ENCODE measurements at places on chromosomes 4 and X.
A peak's percentile ranks its signal among the peaks of the same experiment; 100 is the strongest.

DNA sequence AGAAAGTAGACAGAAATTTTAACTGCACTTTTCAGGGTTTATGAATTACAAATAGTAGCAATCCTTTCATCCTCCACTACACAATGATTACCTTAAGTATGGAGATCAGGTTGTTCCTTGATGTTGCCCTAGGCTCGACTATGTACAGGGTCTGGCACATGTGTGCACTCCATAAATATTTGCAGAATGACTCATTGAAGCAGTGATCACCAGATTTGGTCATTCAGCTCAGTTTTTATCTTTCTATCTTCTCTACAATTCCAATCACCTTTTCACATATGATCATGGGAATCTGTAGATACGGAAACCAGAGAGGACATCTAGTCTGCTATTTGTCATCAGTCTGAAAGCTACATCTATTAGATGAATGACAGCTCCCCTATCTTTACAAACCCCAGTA is 171.7 kb upstream of the HCCS start:
- DNase-seq, result no peak

DNA sequence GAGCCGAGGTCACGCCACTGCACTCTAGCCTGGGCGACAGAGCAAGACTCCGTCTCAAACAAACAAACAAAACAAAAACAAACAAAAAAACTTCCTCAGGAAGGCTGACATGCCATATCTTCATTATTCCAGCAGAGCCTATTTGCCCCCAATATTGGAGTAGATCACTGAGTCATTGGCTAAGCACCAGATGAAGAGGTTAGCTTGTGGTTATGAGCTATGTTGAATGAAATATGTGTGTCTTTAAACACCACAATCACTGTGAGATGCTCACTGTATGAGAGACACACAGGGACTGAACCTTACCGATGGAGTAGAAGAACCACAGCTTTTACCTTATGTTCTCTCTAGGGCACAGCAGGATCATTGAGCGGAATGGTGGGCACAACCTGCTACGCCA is 122.1 kb upstream of the EOLA2 start:
- DNase-seq, result no peak

DNA sequence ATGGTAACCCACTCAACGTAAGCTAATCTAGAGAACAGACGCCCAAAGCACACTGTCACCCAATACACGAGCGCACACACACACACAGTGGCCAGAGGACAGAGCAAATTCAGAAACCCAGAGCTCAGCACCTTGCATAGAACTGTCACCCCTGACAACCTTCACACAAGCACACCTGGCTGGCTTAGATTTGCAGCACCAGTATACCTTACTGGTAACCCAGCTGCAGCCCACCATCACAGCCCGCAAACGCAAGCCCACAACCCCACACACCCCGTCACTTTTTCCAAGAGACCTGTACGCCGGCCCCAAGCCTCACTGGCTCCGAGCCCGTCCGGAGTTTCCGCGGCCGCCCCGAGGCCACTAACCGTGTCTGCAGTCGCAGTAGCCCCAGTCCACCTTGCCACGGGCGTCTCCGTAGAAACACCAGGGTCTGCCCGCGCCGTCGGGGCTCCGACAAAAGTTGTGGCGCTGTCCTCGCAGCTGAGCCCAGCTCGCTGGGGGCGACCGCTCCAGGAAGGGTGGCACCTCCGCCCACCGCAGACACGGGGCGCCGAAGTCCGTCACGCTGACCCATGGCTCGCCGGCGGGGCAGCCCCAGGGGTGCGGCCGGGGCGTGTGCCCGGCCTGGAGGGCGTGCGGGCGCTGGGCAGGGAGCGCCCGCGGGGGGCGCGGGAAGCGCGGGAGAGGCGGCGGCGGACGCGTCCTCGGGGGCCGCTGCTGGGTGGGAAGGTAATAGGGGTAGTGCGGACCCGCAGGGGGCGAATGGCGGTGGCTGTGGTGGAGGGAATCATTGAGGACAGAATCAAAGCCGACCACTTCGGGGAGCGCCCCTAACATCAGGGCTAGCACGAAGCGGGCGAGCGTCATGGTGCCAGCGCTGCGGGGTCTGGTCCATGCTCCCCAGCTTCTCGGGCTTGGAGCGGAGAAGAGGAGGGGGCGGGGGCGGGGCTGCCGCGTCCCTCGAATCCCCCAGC is 664 bp downstream of the PRSS12 start:
- DNase-seq, result no peak

- peak; percentile 49 for DNase-seq
Measured at GRCh38 chrX:1860936-1861594, 246.2 kb downstream of the ASMT start.

- no peak for DNase-seq
Measured at GRCh38 chr4:4430492-4431195, 43.7 kb downstream of the NSG1 start.

- DNase-seq, result no peak
Measured at GRCh38 chrX:143435916-143436315, 81.4 kb downstream of the SPANXN3 start.

DNA sequence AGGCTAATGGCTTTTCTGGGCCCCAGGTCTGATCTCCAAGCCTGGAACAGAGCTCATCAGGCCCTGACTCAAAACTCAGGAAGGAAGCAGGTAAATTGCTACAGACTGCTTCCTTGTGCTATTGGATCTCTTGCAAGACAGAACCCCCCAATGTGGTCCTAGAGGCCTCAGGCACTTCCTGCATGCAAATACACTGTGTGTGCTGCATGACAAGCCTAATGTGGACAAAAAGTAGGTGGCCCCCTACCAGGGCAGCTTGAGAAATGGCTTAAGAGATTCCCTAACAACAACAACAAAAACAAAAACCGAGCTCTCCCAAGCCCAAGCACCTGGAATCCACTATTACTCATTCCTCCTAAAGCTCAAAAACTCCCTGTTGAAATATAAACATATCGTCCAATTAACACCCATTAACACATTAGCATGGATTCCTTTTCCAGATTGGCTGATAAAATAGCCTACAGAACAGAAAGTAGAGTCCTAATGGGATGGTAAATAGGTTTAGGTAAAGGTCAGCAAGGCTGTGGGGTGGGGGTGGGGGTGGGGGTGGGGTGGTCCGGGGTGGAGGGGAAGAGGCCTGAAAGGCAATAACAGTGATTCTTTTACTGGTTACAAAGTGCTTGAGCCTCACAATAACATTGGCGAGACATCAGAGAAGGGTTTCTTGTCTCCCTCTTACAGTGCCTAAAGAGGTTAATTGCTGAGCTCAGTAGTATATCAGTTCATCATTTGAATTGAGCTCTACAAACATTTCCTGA is 24.1 kb upstream of the FGF16 start:
- no peak for DNase-seq

DNA sequence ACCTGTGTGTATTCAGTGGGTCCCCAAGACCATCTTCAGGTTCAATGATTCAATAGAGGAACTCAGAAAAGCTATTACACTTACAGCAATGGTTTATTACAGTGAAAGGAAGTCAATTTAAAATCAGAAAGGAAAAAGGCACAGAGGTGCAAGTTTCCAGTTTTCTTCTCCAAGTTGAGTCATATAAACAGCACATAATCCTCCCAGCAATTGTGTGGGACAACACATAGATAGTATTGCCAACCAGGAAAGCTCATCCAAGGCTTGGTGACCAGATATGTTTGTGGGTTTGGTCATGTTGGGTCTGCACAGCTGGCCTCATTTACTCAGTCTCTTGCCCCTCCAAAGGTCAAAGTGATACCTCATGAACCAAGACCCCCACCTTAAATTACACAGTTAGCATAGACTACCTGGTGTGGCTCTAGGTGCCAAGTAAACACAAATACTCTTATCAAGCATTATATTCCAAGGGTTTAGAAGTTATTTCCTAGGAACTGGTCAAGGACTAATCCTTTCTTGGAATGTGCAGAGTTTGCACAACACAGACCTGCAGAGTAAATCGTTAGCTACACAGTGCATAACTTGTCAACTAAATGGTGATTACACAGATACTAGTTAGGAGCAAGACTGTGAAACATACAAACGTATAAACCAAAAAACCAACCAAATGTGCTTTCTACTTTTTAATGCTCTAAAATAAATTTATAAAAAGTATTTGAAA is 777.3 kb downstream of the PCDH18 start:
- no peak for DNase-seq

- DNase-seq, result no peak
Measured at GRCh38 chrX:129472116-129472515, 51.2 kb downstream of the SMARCA1 start.

DNA sequence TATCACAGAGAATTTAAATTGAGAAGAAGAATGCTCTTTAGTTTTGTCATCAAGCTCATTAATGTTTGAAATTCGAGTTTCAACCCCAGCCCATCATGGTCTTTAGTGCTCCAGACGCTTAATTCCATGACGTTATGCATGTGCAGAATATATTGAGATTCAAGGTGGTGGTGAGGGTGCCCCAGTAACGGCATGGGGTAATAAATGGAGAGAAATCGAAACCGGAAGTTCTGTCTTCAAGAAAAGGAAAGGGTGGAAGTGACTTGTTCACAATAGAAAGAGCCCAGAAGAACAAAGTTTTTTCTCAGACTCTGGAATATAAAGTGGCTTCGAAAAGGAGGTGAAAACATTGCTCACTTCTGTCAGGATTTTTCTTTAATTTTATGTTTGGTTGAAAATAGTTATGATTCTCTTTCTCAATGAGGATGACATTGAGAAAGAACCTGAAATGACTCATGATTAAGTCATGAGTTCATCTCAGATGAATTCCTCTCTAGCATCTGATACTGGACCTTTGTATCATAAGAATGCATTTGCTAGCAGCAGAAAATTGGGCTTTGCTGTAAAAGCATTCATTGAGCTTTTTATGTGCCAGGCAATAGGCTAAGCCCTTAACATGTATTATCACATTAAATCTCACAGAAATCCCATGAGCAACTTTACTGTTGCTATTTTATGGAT is 779 bp upstream of the DDX60L start:
- DNase-seq, result no peak

- no peak for DNase-seq
Measured at GRCh38 chr4:163482190-163482589, 8.6 kb upstream of the TKTL2 start.

GRCh38 chrX:70970482-70970995 is 39.6 kb upstream of the SLC7A3 start:
- DNase-seq, result no peak

DNA sequence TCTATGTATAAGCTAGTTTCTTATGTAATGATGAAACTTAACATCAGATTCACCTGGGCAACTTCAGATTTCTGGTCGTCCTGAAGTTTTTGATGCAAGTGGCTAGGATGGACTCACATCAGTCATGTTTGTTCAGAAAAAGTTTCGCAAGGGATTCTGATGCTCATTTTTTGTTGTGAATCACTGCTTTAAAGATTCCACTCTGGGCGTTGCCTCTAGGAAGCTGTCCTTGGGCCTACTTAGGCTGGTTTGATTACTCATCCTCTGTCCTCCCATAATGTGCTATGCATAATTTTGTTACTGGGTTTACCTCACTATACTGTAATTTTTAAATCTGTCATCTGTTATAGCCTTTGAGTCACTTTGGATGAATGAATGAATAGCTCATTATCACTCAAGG is 30.8 kb downstream of the HERC3 start:
- no peak for DNase-seq

- no peak for DNase-seq
Measured at GRCh38 chr4:139526928-139527327, 29.1 kb downstream of the SETD7 start.

DNA sequence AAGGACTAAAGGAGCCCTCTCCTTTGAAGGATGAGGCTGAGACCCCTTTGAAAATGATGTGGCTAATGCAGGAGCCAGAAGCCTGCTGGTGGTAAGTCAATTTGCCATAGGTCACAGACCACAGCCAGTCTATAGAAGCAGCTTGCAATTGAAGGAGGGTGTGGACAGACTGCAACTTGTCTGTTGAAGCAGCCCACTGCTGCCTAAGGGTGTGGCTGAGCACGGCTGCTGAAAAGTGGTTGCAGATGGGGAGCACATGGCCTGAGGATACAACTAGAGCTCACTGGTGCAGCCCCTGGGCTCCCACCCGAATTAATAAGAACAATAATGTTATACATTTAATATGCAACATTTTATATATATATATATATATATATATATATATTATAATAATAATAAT is 11.4 kb upstream of the EXOC1L start:
- no peak for DNase-seq

GRCh38 chr4:39118034-39118658 is 56.1 kb downstream of the KLHL5 start:
- DNase-seq, result no peak

DNA sequence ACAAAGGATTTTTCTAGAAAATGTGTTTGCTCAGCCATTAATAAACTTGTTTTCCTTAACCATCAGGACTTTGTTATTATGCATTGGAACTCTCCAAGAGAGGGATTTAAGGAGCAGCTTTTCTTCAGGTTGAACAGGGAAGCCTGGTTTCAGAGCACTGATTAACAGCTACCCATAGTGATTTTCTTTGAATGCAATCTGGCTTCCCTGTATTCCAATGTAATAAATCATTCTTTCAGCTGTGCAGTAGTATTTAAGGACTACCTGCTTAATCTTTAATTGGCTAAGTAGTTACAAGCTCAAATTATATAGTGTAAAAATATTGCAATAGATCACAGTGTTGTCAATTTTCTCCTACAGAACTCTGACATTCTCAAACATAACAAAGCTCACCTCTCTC is 77.5 kb downstream of the TMEM156 start:
- DNase-seq, result no peak

DNA sequence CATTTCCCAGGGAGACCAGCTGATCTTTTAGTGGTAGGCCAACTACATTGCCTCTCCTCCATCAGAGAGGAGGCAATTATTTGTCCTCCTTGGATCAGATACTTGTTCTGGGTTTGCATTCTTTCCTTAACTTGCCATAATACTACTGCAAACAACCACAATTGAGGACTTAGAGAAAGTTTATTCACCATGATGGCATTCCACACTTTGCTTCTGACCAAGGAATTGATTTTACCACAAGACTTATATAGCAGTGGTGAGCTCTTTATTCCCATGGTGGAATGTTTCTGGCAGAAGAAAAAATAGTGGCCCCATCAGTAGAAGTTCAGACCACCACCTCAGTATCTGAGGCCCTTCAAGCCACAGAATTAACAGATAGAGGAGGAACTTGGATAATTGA is 123.9 kb upstream of the PPP3CA start:
- no peak for DNase-seq

- DNase-seq, result no peak
Measured at GRCh38 chr4:14117575-14118238, 490.2 kb upstream of the BOD1L1 start.

DNA sequence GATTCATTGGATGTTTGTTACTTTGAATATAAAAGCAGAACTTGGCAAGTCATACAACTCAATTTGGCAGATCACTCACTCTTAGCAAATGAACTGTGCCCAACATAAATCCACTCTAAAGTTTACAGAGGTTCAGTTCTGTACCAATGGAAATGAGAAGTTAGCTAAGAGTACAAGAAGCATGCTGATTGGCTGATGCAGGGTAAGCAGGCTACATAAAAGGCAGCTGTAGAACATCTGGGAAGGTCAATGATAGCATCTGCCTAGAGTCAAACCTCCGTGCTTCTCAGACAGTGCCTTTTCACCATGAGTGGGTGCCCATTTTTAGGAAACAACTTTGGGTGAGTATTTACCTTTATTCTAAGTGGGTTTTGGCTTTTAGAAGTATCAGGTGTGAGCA is at the start of gene TDO2:
TDO2 (plus strand) TSS at position 244 of the 400 bp plus-strand sequence; CDS start at position 307, 63 bp downstream.
- no peak for DNase-seq

Data from coronary artery (tissue), 2 donors.